ENCODE measurements at places on chromosomes 3 and 15.

GRCh38 chr3:94004301-94004910 is 24.0 kb downstream of the STX19 start:
- no peak for DNase-seq

DNA sequence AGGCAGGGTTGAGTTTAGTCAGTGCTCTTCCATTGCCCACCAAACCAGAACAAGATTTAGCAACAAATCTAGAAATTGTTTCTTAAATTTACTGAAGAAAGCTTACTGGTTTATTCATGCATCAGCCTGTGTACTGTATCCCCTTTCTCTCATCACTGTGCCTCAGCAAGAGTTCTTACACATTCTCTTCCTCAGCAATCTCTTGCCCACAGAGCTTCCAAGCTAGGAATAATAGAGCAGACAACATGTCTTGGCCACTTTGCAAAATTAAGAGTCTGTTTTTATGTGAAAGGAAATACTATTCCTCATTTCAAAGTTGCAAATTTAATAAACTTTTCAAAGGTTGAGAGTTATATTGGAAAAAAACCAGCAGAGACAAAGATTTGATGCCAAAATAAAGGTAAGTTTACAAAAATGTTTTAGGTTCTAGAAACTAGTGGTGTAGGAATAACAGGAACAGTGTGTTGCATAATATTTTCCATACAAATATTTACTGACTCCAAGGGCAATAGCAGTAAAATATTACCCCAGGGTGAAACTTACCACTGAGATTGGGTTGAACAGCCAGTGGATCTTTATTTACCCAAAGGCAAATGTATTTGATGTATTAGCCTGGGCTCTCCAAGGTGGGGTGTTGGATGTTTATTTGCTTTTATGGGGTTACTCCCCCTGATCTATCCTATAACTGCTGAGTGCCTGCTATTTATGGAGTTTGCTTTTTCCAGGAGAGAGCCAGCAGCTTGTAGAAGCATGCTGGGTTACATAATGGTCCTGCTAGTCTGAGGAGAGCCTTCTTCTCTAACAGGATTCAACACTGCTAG is 276.7 kb downstream of the ADAMTSL3 start:
- DNase-seq, result no peak

- DNase-seq, result no peak
Observed at GRCh38 chr3:197088370-197088769, 58.8 kb upstream of the MELTF start.

- no peak for DNase-seq
Observed at GRCh38 chr15:58146749-58147148, 8.6 kb downstream of the AQP9 start.

DNA sequence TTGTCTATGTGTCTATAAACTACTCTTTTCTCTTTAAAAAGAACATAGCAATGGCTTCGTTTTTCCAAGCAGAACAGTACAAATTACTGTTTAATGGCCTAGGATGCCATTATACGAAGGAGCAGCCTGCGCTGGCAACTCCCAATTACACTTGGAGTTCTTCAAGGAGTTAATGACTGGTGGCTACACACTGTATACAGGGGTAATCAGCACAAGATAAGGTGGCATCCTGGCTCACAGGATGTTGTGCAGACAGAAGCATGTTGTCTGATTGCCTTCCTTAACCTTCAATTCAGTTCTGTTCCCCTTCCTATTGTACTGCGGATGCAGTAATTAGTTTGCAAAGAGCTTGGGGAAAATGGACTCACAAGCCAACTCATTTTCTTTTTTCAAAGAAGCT is 250.7 kb upstream of the ROBO2 start:
- no peak for DNase-seq

GRCh38 chr3:100402256-100402655 is 917 bp downstream of the LNP1 start:
- DNase-seq, result no peak

DNA sequence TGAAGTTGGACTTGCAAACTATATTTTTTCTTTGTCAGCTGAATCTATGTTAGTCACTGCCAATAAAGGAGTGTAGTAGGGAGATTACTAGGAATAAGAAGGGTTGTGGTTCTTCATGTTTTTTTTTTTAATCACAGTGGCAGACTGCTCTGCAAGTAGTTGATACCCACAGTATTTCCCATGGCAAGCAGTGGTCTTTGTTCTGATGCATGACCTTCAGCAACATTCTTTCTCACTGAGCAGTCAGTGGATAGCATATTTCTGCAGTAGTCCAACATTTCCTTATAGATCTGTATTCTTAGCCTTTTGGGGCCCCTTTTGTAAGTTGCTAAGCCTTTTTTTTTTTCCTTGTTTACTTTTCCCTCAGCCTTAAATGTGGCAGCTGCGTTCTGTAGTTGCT is 151.1 kb downstream of the DOCK3 start:
- no peak for DNase-seq

- no peak for DNase-seq
Observed at GRCh38 chr3:196135693-196136639, 54.1 kb upstream of the TFRC start.

DNA sequence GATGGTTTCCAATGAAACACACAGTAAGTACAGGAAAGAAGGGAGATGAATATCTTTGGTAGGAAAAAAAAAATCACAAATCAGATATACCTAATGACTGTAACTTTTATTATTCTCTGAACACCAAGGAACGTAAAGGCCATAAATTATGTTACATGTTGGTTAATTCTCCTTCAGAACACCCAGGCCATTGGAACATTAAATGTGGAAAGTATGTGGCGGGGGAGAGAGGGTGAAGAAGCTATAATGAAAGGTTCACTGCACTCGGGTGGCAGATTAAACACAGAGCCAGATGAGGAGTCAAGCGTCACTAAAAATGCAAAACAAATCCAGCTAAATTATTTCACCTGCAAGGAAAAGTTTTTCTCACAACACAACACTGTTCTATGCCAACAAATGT is 193.8 kb downstream of the FHIT start:
- DNase-seq, result no peak

GRCh38 chr3:100900671-100901335 is 92.4 kb downstream of the ABI3BP start:
- no peak for DNase-seq

- no peak for DNase-seq
Observed at GRCh38 chr15:76177491-76178040, 117.8 kb downstream of the TMEM266 start.

GRCh38 chr15:51192521-51193280 is 98.0 kb upstream of the TNFAIP8L3 start:
- peak; percentile 50 for DNase-seq

DNA sequence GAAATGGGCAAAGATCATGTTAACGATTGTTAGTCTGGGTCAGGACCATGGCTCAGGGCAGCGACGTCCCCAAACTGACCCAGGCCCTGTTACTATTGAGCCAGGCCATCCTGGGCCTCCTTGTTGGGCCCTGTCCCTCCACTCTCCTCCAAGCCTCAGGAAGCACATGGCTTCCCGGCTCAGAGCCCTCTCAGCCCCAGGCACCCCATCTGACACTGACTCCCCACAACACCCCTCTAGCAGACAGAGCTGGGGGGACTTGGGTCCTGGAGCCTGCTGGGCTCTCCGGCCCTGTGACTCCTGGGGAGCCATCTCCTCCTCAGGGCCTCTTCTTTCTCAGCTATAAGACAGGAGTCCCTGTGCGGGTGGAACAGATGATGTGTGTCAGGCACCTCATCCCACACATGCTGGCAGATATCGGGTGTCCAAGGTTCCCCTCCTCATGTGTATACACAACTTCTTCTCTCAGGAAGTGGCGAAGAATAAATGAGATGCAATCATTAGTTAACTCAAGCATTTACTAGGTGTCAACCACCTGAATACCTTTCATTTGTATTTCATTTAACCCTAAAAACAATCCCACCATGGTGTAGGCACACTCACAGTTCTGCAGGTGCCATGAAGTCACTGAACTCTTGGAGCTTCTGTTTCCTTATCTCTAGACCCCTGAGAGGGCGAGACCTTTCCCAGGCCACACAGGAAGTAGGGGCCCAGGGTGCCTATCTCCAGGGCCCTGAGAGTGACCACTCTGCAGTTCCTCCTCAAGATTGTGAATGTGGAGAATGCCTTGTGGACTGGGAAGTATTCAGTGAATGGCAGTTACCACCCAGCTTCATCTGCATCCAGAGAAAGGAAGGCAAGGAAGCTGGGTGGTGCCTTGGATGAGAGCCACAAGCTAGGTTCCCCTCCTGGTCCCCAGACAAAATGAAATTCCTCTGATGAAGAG is 282.5 kb upstream of the TLE3 start:
- DNase-seq, result no peak

- DNase-seq, result no peak
Observed at GRCh38 chr3:49053543-49053942, 24.3 kb upstream of the IMPDH2 start.

DNA sequence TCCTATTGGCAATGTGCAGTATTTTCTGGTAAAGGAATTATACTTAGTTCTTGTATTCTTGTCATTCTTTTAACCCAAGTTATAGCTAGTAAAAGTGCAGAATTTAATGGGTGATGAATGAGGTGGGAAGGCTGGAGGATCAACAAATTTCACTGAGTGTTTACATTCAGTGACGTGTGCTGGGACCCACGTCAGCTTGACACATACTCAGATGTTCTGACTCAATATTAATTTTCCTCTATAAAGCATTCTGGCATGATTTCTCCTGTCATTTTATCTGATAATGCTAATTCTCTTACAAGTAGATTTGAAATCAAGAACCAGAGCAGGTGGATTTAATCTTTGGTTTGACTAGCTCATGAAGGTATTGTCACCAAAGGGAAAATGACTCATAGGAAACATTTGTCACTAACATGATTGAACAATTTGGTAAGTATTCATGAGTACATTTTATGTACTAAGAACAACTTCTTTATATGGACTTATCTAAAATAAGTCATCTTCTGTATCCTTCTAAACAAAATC is 71.0 kb upstream of the SYNPR start:
- DNase-seq, result no peak

- no peak for DNase-seq
Observed at GRCh38 chr3:85090495-85090894, 131.7 kb downstream of the CADM2 start.

GRCh38 chr3:128709038-128709437 is 16.9 kb upstream of the RAB7A start:
- no peak for DNase-seq

DNA sequence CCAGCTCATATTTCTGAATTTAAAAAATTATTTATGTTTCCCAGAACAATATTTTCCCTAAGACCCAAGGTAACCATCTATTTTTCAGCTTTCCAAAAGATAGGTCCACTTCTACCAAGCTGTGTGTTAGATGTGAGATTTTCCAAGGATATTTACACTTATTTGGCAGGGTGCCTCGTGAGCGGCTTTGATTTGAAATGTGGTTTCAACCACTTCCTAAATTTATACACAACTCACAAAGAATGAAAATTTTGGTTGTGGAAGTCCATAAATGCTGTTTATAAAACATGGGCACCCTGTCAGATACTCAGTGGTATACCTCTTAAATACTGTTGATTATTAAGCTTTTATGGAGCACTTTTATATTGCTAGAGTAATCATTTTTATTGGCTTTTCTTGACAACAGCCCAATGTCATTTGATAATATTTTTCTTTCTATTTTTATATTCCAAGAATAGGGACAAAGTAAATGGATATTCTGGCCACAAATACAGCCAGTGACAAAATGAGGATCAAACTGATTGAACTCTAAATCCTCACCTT is 57.6 kb downstream of the GAP43 start:
- DNase-seq, result no peak

- no peak for DNase-seq
Observed at GRCh38 chr3:139264375-139264774, 79.4 kb upstream of the MRPS22 start.

GRCh38 chr15:95263751-95264150 is 1032.4 kb downstream of the MCTP2 start:
- no peak for DNase-seq

DNA sequence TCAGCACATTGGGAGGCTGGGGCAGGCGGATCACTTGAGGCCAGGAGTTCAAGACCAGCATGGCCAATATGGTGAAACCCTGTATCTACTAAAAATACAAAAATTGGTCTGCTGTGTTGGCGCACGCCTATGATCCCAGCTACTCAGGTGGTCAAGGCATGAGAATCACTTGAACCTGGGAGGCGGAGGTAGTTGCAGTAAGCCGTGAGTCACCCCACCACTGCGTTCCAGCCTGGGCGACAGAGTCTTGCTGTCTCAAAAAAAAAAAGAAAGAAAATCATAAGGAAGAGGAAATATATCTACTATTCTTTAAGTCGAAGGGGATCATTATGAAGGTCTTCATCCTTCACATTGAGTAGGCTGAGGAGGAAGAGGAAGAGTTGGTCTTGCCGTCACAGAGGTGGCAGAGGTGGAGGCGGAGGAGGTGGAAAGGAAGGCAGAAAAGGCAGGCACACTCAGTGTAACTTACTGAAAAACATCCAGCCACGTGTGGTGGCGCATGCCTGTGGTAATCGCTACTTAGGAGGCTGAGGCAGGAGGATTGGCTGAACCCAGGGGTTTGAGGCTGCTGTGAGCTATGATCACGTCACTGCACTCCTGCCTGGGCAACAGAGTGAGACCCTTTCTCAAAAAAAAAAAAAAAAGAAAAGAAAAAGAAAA is 14.2 kb downstream of the CSK start:
- no peak for DNase-seq

- no peak for DNase-seq
Observed at GRCh38 chr3:32399030-32399620, 7.5 kb downstream of the CMTM7 start.

- DNase-seq, result no peak
Observed at GRCh38 chr3:146305808-146306423, 55.0 kb upstream of the PLSCR4 start.

GRCh38 chr3:150699068-150699639 is 4.6 kb downstream of the ERICH6 start:
- DNase-seq, result no peak

GRCh38 chr3:125431912-125432790 is 57.0 kb upstream of the ZNF148 start:
- no peak for DNase-seq

DNA sequence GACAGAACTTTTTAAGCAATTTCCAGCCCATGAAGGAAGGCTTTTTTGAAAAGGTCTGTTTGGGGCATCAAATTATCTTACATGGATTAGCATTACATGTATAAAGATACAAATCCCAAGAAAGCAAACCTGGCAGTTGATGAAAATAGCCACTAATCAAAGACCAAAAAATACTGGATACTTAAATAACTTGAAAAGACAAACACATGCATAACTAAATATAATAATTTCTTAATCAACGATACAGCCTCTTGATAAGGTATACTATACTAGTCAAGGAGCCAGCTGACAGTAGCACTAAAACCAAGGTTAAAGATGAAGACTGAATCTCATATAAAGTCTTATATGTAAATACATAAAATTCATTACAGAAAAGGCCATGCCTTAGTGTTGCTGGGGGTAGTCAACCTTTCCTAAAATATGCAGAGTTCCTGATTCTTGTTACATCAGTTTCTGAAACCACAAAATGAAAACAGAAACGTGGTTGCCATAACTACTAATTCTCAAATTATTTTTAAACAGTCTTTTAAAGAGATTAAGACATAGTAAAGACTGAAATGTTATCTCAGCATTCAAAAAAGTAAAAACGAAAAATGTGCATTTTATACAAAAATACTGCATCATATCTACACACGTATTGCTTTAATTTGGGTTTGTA is 2.0 kb downstream of the ANKRD28 start:
- DNase-seq, result no peak
